ENCODE measurements at places on chromosomes 7 and 10. TPM values are rescaled to one million over a fixed set of nuclear protein-coding genes. Genes with fewer than 3 reads are reported as not detected.

DNA sequence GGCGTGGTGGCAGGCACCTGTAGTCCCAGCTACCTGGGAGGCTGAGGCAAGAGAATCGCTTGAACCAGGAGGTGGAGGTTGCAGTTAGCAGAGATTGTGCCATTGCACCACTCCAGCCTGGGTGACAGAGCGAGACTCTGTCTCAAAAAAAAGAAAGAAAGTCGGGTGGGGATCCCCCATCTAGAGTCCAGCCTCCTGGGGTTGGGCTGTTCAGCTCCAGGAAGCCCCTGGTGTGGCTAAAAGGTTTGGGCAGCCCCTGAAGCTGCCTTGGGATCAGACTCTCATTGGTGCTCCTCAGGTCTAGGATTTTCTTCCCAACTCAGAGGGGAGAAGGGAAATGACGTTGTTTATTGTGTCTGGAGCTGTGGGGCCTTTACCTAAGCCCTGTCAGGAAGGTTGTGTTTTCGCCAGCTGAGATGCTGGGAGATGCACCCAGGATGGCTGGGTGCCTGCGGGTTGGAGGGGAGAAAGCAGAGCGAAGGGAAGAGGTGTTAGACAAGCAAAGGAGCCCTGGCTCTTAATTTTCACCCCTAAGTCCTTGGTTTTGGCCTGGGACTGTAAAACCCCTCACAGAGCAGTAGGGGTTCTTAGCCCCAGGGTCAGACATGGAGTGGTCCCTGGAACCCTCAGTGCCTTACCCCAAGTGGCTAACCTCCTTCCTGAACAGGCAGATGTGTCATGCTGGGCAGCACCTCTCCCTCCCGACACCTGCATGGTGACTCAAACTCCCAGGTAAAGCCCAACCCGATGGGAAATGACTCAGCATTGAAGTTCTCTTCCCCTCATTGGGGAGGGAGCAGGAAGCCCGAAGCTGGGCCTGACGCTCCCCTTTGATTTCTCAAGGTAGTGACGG lies 21.1 kb downstream of the PLAU start:
- DNase-seq: peak; percentile 56

- DNase-seq: no peak
Measured at GRCh38 chr7:93569189-93569588, 5.3 kb downstream of the CALCR start.

GRCh38 chr7:116687801-116688201 lies 15.8 kb downstream of the MET start:
- peak; percentile 78 for DNase-seq

CLCN1 gene
- not detected for total RNA-seq

- no peak for DNase-seq
Measured at GRCh38 chr10:326894-327635, 191.8 kb downstream of the ZMYND11 start.

DNA sequence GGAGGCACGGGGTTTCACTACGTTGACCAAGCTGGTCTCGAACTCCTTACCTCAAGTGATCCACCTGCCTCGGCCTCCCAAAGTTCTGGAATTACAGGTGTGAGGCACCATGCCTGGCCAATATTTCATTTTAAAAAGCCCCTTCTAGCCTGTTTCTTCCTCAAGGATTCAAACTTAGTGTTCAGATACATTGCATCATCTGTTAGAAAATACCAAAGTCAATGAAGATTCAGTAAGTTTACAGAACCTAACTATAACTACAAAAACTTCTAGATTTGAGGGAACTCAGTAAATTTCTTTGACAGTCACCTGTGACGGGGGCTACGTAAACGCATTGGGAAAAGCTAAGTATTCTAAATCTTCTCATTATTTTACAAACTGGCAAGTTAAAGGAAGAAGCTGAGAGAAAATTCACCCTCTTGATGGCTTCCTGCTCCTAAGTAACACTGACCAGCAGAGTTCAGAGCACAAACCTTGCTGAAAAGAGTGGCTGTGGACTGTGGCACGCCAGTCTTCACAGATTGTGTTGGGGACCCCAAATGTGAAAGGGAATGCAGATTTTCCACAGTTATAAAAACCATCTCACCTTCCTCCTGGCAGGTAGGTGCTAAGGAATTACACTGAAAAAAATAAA lies 162.2 kb downstream of the PKD1L1 start:
- DNase-seq: no peak

DDC gene
- total RNA-seq: 0.17 TPM

GFRA1 gene
- total RNA-seq: 51.3 TPM

DNA sequence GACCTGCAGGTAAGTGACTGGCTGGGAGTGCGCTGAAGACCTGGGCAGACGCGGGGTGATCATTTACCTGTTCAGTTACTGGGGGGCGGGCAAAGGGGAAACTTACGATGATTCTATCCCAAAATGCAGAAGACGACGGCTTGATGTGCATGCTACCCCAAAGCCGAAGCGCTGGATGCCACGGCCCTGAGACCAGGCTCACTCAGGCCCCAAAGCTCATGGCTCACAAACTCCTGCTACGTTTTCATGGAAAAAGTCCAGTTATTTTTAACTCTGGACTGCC lies 200.6 kb downstream of the DIP2C start:
- no peak for DNase-seq

- no peak for DNase-seq
Measured at GRCh38 chr7:93558705-93559614, 15.6 kb downstream of the CALCR start.

GRCh38 chr10:38112159-38112558 lies 18.0 kb downstream of the ZNF37A start:
- no peak for DNase-seq

DNA sequence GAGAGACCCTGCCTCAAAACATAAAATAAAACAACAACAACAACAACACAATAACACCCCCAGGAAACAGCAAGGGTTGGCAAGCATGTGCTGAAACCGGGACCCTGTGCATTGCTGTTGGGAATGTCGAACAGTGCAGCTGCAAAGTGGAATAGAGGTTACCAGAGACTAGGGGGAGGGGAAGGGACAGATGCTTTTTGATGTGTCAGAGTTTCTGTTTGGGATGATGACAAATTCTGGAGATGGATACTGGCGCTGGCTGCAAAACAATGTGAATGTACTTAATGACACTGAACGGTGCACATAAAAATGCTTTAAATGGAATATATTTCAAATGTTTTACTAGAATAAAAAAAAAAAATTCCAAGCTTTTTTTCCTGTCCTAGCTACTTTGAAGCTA lies 241.8 kb downstream of the TEX36 start:
- DNase-seq: no peak

OR2A5 gene
- not detected for total RNA-seq

SEM1 gene
- total RNA-seq: 70.3 TPM

IFIT1B gene
- not detected for total RNA-seq

DNA sequence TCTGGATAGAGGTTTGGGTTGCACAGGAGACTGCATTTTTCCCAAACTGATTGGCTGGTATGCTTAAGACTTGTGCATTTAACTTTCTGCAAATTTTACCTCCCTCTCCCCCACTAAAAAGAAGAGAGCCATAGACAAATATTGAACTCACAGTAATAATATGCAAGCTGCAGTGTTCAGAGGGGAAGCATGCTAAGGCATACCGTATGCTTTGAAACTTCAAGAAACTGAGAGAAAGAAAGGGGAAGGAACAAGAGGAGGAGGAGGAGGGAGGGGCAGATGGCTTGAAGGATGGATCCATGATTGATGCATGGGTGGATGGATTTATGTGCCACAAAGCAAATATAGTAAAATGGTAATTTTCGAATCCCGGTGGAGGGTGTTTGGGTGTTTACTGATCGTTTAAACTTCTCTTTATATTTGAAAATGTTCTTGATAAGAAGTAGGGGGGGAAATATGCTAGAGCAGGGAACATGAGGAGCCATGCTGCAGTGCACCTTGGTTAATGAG lies 7.8 kb upstream of the KLF6 start:
- no peak for DNase-seq
